ENCODE measurements at places on chromosomes 4 and X. TPM values are rescaled to one million over a fixed set of nuclear protein-coding genes. Genes with fewer than 3 reads are reported as not detected.

Gene TAF7L
- 0.45 TPM for total RNA-seq

Gene NSD2
- 115 TPM for total RNA-seq

Gene EPHA5
- total RNA-seq: 0.75 TPM

Gene LRBA
- 61.8 TPM for total RNA-seq

Gene CT47B1
- total RNA-seq: not detected

- no peak overlapping the region for H3K27ac ChIP-seq
- H3K36me3 ChIP-seq: no peaks in the 10 kb centered on the region
- DNase-seq: no peak
- H3K27me3 ChIP-seq: no peaks in the 10 kb centered on the region
- peaks cover 10% of the 10 kb centered on the region for H3K4me1 ChIP-seq
Observed at GRCh38 chr4:52201715-52202114, 150.6 kb downstream of the SPATA18 start.

DNA sequence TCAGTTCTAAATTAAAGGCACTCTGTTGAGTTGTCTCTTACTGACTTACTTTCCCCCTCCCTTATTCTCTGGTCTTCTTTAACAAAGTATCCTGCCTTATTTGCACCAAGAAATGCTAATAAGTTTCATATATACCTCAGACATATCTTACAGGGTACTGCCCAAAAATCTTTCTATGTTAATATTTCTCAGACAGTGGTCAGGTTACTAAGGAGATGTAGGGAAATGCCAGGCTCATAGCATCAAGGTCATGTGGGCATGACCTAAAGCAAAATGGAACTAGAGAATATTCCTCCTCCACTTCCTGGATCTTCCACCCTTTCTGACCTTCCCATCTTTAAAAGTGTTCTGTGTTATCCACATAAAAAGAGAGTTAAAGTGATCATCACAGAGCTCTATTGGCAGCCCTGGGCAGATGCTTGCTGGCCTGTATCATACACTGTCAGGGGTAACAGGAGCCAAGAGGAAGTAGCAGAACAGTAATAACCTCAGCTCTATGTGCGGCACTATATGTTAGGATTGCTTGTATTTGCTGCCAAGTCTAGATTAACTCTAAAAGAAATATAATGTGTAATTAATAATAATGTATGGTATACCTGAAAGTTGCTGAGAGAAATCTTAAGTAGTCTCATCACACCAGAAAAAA is 74.3 kb downstream of the IQCM start:
- H3K4me3 ChIP-seq: no peak overlapping the region
- DNase-seq: no peak
- no peaks in the 10 kb centered on the region for H3K36me3 ChIP-seq
- H3K27ac ChIP-seq: no peak overlapping the region
- no peaks in the 10 kb centered on the region for H3K4me1 ChIP-seq

DNA sequence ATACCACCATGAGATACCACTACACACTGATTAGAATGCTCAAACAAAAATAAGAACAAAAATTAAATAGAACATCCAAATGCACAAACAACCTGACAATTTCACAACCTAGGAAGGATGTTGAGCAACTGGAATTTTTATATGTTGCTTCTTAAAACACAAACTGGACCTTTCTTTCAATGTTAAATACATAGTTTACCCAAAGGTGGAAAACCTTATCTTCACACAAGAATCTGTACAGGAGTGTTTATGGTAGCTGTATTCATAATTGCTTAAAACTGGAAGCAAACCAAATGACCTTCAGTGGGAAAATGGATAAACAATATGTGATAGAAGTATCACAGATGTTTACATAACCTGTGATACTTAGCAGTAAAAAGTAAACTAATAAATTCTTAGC is 573.8 kb downstream of the MAGEB5 start:
- no peaks in the 10 kb centered on the region for H3K27me3 ChIP-seq
- no peak for DNase-seq
- H3K27ac ChIP-seq: no peak overlapping the region
- H3K4me3 ChIP-seq: no peak overlapping the region
- peaks cover 2% of the 10 kb centered on the region for H3K4me1 ChIP-seq

- peaks cover 37% of the 10 kb centered on the region for H3K4me1 ChIP-seq
- H3K36me3 ChIP-seq: no peaks in the 10 kb centered on the region
- no peak for DNase-seq
- H3K4me3 ChIP-seq: no peak overlapping the region
Observed at GRCh38 chr4:41072021-41072777, 142.1 kb downstream of the APBB2 start.

GRCh38 chr4:71369536-71369935 is 30.7 kb downstream of the SLC4A4 start:
- no peak overlapping the region for H3K27ac ChIP-seq
- H3K4me1 ChIP-seq: peaks cover 6% of the 10 kb centered on the region
- H3K36me3 ChIP-seq: no peaks in the 10 kb centered on the region
- no peak for DNase-seq
- no peak overlapping the region for H3K4me3 ChIP-seq
- no peaks in the 10 kb centered on the region for H3K27me3 ChIP-seq

GRCh38 chrX:16103625-16104024 is 19.7 kb upstream of the GRPR start:
- H3K36me3 ChIP-seq: no peaks in the 10 kb centered on the region
- peaks cover 26% of the 10 kb centered on the region for H3K4me1 ChIP-seq
- DNase-seq: no peak
- no peak overlapping the region for H3K4me3 ChIP-seq
- H3K27ac ChIP-seq: no peak overlapping the region

- DNase-seq: no peak
- H3K27me3 ChIP-seq: no peaks in the 10 kb centered on the region
- H3K4me3 ChIP-seq: no peak overlapping the region
- H3K4me1 ChIP-seq: no peaks in the 10 kb centered on the region
- no peaks in the 10 kb centered on the region for H3K36me3 ChIP-seq
Observed at GRCh38 chr4:100632163-100632562, 114.3 kb upstream of the EMCN start.

GRCh38 chrX:47814851-47815250 is 21.9 kb upstream of the ZNF81 start:
- no peak overlapping the region for H3K27ac ChIP-seq
- no peaks in the 10 kb centered on the region for H3K27me3 ChIP-seq
- no peak for DNase-seq
- H3K4me1 ChIP-seq: peaks cover 5% of the 10 kb centered on the region
- no peak overlapping the region for H3K4me3 ChIP-seq

DNA sequence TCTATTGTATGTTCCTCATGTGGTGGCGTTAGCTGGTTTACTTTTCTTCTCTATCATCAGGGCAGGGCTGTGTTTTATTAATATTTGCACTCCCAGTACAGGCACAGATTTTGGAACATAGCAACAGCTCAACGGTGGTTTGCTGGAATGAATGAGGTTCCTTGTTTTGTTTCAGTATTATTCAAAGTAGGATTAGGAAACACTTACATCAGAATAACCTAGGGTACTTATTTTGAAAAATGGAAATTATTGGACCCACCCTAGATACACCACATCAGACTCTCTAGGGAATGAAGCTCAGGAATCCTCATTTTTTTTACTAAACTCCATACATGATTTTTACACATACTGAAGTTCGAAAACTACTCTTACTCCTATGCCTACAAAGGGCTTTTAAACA is 108.8 kb upstream of the ENPEP start:
- H3K4me1 ChIP-seq: peaks cover 9% of the 10 kb centered on the region
- H3K36me3 ChIP-seq: no peaks in the 10 kb centered on the region
- H3K4me3 ChIP-seq: no peak overlapping the region
- no peak overlapping the region for H3K27ac ChIP-seq
- DNase-seq: no peak

DNA sequence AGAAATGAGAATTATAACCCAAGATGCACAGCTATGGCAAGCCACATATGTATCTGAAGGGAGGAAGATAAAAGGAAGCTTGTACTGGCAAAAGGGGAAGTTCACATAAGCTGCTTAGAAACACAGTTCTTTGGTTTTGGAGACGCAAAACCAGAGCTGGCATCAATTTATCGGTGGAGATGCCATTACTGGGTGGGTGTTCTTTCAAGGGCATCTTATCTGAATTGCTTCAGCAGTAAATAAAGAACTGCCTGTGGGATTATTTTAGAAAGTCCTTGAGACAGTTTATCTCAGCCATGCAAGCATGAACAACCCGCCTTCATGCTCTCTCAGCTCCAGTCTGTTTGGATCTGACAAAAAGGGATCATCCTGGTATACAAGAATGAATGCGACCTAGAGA is 60.8 kb downstream of the DDX60 start:
- H3K27ac ChIP-seq: no peak overlapping the region
- H3K4me1 ChIP-seq: no peaks in the 10 kb centered on the region
- peaks cover 56% of the 10 kb centered on the region for H3K36me3 ChIP-seq
- no peaks in the 10 kb centered on the region for H3K27me3 ChIP-seq
- H3K4me3 ChIP-seq: no peak overlapping the region

DNA sequence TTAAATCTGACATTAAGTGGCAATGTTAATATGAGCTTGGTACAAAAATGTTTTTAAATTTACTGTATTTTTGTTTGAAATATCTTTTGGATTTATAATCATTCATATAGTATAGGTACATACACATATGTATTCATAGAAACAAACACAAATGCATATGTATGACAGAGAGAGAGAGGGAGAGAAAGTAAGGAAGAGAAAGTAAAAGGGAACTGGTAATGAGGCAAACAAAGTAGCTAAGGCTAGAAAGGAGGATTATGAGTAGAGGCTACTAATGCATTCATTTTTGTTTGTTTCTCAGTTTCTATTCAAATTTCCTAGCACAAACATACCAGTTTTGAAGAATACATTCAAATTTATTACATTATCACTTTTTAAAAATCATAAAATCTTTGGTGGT is 132.4 kb downstream of the GLRA3 start:
- peaks cover 2% of the 10 kb centered on the region for H3K4me1 ChIP-seq
- H3K36me3 ChIP-seq: no peaks in the 10 kb centered on the region
- peak overlapping the region; percentile 13 for H3K27ac ChIP-seq
- DNase-seq: no peak
- no peaks in the 10 kb centered on the region for H3K27me3 ChIP-seq

DNA sequence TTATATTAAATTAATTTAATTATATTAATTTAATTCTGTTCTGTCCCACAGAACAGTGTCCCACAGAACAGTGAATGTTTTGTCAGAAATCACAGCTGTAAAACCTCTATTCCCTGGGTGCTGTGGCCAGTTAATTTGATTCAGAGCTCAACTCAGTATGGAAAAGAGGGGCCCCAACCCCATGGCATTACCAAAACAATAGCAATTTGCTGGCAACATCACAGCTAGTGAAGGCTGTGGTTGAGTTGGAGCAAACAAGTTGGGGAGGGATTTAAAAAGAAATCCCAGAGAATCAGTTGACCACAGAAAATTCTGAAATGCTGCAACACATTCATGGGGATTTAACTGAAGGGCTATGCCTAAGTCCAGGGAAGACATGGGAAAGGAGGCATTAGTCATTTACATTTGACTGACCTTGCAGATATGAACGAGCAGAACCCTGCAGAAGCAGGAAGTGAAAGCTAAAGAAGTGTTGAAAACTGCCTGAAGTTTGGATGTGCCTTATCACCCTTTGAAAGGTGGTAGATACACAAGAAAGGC is 30.1 kb downstream of the PDHA2 start:
- DNase-seq: no peak
- H3K27ac ChIP-seq: no peak overlapping the region
- H3K4me3 ChIP-seq: no peak overlapping the region
- no peaks in the 10 kb centered on the region for H3K27me3 ChIP-seq
- H3K36me3 ChIP-seq: peaks cover 16% of the 10 kb centered on the region
- no peaks in the 10 kb centered on the region for H3K4me1 ChIP-seq

DNA sequence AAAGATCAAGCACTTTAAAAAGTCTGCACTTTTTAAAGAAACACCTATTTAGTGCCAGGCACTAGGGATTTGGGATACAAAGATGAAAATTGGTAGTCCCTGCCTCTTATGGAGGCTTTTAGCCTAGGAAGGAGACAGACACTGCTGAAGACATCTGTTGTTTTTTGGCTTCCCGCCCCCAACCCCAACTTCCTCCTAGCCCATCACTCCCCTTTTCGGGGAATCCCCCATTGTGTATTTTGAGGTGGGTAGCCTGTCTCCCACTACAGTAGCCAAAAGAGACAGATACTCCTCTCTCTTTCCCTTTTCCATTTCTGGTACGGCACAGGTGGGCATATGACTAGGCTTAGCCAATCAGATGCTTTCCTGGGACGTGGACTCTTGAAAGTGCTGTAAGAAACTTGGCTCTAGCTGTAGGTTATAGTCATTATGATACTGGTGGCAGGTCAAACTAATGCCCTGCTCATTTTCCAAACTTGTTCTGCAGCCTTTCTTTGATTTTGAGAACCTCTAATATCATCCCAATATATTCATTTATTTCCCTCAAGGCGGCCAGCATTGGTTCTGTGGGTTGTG is 194.6 kb upstream of the RBPJ start:
- no peaks in the 10 kb centered on the region for H3K36me3 ChIP-seq
- H3K4me3 ChIP-seq: no peak overlapping the region
- no peak for DNase-seq
- no peaks in the 10 kb centered on the region for H3K27me3 ChIP-seq
- no peak overlapping the region for H3K27ac ChIP-seq
- H3K4me1 ChIP-seq: no peaks in the 10 kb centered on the region

GRCh38 chr4:7275067-7275466 is 82.7 kb downstream of the SORCS2 start:
- H3K36me3 ChIP-seq: no peaks in the 10 kb centered on the region
- peaks cover 55% of the 10 kb centered on the region for H3K27me3 ChIP-seq
- no peak overlapping the region for H3K4me3 ChIP-seq
- H3K4me1 ChIP-seq: peaks cover 24% of the 10 kb centered on the region

Measured in mesothelial cell of epicardium (in vitro differentiated cells).